Endothelial cell of umbilical vein (primary cell): ENCODE measurements at places on chromosomes 4 and X.

- peak; percentile 88 for DNase-seq
- H3K27ac ChIP-seq: peak overlapping the region; percentile 98
- H3K4me1 ChIP-seq: peaks cover 52% of the 10 kb centered on the region
These were observed 236.6 kb downstream of the RASL11B start for GRCh38 chr4:53098681-53099121.

GRCh38 chr4:112109360-112110058, 35.7 kb upstream of the FAM241A start:
- H3K27me3 ChIP-seq: no peaks in the 10 kb centered on the region
- peak overlapping the region; percentile 94 for H3K27ac ChIP-seq
- peaks cover 20% of the 10 kb centered on the region for H3K4me1 ChIP-seq
- peak; percentile 86 for DNase-seq
- H3K4me3 ChIP-seq: peak overlapping the region; percentile 28
- no peaks in the 10 kb centered on the region for H3K36me3 ChIP-seq

DNA sequence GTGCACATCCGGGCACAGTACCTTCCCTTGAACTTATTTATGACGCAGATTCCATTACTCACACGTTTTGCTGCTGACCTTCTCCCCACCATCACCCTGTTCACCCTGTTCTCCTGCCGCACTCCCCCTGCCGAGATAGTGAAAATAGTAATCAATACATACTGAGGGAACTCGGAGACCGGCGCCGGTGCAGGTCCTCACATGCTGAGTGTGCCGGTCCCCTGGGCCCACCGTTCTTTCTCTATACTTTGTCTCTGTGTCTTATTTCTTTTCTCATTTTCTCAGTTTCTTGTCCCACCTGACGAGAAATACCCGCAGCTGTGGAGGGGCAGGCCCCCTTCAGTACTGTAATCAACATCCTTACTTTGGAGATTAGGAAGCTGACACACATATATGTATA, 1337.1 kb upstream of the PABPC4L start:
- H3K4me3 ChIP-seq: no peak overlapping the region
- H3K36me3 ChIP-seq: no peaks in the 10 kb centered on the region
- DNase-seq: no peak
- H3K27ac ChIP-seq: no peak overlapping the region

DNA sequence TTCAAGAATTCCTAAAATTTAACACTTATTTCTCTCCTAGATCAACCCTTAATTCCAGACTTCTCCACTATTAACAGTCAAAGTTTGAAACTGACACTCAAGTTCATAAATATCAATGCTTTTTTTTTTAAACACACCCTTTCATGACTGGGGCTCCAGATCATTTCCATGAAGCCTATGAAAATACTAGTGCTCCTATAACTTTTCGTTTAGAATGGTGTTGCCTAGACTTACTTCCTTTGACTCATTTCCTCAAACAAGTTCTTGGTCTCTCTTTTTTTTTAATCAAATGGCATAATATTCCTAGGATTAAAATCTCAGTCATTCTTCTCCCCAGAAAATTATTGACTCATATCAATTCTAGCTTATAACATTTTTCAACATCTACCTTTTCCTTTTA, 13.1 kb downstream of the ZMAT1 start:
- peak; percentile 69 for DNase-seq
- no peak overlapping the region for H3K4me3 ChIP-seq
- H3K27me3 ChIP-seq: no peaks in the 10 kb centered on the region
- H3K4me1 ChIP-seq: peaks cover 8% of the 10 kb centered on the region
